Stimulated activated CD8-positive, alpha-beta memory T cell treated with anti-CD3 and anti-CD28 coated beads, Interleukin-15, amount 100 ng/mL, for 4 hours (primary cell): ENCODE measurements at places on chromosomes 4 and X.

DNA sequence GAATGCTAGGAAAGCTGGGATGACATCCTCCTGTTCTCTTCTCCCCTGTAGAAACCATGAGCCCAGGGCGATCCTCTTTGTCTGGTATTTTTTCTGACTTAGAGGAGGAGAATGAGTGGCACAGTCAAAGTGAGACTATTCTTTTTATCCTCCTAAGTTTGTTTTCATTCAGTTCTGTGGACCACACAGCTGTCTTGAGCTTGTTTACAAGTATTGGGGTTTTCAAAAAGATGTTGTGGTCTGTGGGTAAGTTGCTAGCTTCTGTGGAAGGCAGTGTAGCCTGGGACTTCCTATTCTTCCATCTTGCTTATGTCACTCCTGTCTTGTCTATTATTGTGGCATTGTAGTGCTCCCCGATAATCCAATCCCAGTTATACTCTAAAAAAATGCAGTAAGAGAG lies 223.0 kb downstream of the PAPSS1 start:
- DNase-seq: no peak

- no peak for DNase-seq
Measured at GRCh38 chr4:26206339-26206738, 114.5 kb upstream of the RBPJ start.

- no peak for DNase-seq
Measured at GRCh38 chr4:113684534-113685091, 76.9 kb downstream of the CAMK2D start.

DNA sequence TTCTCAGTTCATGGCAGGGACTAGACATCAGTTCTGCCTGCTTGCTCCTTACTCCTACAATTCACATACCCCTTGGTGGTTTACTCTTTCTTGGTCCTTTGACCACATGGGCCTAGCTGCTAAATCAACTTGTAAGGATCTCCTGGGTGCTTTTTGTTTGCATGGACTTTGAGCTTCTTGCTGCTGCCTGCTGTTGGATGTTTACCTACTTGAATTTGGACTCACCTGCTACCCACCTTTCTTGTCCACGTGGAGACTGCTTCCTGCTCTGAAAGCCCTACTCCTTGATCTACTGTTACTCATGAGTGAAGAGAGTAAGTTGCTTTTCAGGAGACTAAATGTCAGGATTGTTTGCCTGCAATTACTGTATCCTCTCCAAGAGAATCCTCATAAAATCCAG lies 15.2 kb upstream of the ARHGAP24 start:
- DNase-seq: no peak

- DNase-seq: no peak
Measured at GRCh38 chr4:148965080-148965479, 522.9 kb upstream of the NR3C2 start.

DNA sequence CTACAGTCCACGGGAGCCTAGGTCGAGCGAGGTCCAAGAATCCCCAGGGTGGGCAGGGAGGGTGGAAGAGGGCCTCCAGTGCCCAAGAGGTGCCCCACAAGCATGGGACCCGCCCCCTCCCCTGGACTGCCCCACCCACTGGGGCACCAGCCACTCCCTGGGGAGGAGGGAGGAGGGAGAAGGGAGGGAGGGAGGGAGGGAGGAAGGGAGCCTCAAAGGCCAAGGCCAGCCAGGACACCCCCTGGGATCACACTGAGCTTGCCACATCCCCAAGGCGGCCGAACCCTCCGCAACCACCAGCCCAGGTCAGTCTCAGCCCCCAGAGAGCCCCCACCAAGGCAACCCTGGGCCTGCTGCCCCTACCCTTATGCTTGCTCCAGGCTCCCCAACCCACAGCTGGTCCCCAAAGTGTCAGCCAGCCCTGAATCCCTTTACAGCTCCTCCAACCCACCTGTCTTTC lies at the start of gene GATA1:
TSS of gene GATA1 (plus strand) at position 250 of the 460 bp plus-strand sequence. CDS start 4,520 bp downstream, outside the sequence.
- no peak for DNase-seq

- DNase-seq: no peak
Measured at GRCh38 chrX:134654398-134655012, 3.8 kb downstream of the PLAC1 start.

DNA sequence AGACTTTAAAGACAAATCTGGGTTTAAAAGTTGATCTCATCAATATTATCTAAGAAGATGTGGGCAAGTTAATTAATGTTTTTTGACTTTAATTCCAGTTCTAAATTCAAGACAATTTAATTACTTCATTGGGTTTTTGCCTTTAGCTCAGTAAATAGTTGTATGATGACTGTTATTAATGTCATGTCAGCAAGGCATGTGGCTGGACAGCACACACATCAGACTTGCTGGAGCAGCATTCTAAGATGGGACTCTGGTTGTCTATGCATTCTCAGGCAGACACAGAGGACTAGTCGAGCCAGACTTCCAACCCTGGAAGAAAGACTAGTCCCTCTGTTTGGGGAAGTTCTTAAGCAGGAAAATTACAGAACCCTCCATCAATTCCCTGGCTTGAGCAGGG lies 180.7 kb upstream of the GK2 start:
- DNase-seq: no peak

DNA sequence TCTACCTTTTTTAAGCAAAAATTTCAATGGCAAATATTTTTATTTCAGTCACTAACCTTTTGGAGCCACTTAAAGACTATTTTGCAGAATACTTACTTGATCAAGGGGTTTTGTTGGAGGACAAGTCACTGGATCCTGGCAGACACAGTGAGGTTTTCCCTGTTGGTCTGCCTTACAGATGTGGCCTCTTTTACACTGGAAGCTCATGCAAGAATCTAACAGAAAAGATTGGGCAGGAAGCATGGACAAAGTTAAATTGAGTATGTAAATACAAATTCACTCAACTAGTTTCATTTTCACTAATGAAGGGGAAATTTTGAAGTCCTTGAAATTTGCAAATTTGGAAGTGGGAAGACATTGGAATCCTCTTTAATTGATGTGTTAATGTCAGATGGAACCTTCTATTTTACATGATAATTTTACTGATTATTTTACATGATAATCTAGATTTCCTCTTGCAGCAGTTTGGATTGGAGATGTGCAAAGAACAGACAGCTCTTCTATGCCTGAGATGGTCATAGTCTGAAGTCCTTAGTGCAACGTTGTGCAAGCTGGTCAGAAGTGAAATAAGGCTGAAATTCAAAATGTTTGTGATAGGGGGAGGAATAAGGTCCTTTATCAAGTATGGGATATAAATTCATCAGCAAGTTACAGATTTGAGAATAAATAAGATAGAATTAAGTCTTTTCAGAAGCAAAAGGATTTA lies 38.4 kb downstream of the SPARCL1 start:
- DNase-seq: no peak

- DNase-seq: peak; percentile 11
Measured at GRCh38 chr4:163484906-163485305, 9.6 kb upstream of the TMA16 start.

DNA sequence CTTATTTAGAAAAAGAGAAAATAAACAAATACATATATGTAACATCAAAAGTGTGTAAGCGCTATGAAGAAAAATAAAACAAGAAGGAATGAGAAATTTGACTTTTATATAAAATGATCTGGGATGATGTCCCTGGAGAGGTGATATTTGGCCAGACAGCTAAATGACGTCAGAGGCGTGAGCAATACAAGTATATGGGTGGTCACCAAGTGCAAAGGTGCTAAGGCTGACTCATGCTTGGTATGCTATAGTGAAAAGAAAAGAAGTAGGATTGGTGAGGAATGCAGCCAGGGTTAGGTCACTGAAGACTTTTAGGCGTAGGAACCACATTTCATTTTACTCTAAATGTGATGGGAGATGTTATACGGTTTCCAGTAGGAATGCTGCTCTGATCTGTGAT lies 1049.1 kb upstream of the TENM3 start:
- no peak for DNase-seq

GRCh38 chrX:74248889-74249288 lies 55.1 kb upstream of the ZCCHC13 start:
- DNase-seq: no peak

DNA sequence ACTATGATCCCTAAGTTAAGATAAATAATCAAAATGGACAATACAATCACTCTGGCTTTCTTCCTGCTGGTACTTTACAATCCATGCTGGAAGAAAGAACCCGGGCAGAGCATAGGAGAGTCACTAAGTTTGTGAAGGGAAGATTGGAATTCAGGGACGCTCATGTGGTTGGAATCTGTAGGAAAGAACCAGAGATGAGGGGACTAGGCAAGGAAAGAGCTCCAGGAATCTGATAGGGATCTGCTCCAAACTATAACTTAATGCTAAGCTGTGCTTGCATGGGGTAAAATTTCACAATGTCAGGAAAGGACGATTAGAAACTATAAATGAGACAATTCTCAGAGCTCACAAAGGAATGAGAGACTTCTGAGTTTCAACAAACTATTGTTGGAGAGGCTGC lies 167.5 kb downstream of the ADGRA3 start:
- no peak for DNase-seq

GRCh38 chr4:159367781-159368080 lies 264.9 kb downstream of the RAPGEF2 start:
- DNase-seq: no peak

DNA sequence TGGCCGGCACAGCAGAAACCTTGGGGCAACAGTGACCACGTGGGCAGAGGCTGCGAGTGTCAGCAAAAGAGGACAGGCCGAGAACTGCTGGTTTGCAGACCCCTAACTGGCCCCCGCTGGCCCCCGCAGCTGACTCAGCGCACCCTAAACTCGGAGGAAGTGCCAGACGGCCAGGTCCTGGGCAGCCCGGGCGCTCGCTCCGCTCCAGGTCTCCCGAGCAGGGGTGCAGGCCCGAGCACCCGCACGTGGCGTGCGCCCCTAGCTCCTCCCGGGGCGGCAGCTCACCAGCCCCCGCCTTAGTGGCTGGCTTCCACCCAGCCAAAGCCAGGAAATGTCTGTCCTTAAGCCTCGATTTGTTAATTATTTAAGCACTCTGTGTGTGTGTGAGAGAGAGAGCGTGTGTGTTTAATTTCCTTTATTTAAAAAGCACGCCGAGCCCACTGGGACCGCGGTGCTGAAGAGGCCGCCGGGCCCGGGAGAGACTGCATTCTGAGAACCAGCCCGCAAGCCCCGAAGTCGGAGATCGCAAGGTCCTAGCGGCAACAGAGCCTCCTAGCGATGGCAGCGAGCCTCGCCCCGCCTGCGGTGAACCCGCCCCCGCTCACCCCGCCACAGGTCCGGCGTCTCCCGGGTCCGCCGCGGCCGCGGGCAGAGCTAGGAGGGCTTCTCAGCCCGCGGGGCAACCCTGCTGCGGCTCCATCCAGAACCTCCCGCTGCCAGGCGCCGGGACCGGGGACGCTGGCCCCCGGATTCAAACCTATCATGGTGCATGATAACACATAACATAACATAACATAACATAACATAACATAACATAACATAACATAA lies 45.9 kb upstream of the CDKN2AIP start:
- peak; percentile 41 for DNase-seq

DNA sequence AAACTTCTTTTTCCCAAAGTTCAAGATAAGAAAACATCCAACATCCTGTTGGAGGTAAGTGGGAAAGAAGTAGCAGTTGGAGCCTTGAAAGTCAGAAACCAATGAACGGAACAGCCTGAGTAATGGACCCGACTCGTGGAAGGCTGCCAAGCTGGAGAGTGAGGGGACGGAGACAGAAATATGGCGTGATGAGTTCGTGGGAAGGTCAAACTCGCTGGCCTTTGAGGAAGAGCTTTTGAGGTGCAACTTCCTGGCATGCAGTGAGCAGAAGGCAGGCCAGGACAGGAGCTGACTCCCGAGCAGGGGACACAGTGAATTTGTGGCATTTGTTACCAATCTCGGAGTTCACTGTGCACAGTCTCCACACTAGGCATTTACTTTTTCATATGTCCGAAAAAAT lies 1.0 kb upstream of the TRIML1 start:
- no peak for DNase-seq

- no peak for DNase-seq
Measured at GRCh38 chr4:43253541-43253940, 361.0 kb downstream of the GRXCR1 start.

GRCh38 chrX:47217121-47217851 lies 1.2 kb upstream of the CDK16 start:
- DNase-seq: no peak

DNA sequence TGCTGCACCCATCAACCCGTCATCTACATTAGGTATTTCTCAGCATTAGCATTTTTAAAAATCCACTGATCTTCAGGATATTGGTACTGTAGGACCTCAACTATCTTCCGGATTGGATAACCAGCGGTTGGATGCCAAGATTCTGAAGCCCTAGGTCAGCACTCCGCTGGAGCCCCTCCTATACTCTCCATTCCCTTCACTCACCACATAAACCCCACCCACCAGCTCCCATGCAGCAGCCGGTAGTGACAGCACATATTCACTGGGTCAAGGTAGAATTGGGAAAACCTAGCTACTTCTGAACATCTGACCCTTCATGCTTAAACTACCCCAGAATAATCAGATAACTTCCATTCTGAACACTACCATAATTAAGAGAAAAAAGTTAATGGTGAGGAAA lies 134.9 kb downstream of the CORIN start:
- DNase-seq: no peak

GRCh38 chrX:3990569-3990968 lies 277.1 kb upstream of the PRKX start:
- no peak for DNase-seq

DNA sequence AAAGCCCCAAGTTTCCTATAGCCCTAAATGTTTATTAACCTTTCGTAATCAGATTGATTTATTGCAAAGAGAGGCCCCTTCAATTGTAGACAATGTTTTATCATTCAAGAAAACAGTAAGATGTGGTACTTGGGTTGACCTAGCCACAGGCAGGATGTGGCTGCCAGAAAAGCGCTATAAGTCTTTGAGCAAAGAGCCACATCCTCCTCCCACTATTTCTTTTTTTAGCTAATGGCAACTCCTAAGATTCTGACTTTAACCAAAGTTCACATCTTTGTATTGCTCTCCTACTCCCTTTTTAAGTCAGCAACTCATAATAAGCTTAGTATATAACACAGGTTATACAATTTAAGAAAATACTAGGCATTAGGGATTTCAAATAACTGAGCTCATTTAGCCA lies 70.7 kb upstream of the PPP3CA start:
- peak; percentile 37 for DNase-seq

GRCh38 chrX:253451-254297 lies 27.5 kb upstream of the PLCXD1 start:
- no peak for DNase-seq

DNA sequence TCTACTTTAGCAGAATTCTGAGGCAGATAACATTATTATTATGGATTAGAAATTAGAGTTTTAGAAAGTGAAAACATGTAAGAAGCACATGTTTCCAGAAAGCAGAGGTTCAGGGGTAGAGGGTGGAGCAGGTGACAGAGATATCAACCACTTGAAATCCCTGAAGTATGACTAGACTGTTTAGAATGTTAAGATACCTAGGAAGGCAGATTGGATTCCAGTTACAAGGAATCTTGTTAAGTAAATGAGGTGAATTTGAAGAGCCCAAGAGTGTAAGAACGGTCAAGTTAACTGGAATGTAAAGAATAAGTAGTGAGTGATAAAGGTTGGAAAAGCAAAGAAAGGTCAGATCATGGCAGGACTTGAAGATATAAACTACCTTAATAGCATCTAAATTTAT lies 37.6 kb downstream of the ARSJ start:
- no peak for DNase-seq

GRCh38 chrX:149830192-149830873 lies 48.6 kb downstream of the MAGEA9 start:
- no peak for DNase-seq

- no peak for DNase-seq
Measured at GRCh38 chrX:136920001-136920400, 39.5 kb upstream of the RBMX start.
